Activated T-cell treated with anti-CD3 and anti-CD28 coated beads, Interleukin-2, amount 50 U/mL, for 24 hours (primary cell): ENCODE measurements at places on chromosomes 1 and 21.

DNA sequence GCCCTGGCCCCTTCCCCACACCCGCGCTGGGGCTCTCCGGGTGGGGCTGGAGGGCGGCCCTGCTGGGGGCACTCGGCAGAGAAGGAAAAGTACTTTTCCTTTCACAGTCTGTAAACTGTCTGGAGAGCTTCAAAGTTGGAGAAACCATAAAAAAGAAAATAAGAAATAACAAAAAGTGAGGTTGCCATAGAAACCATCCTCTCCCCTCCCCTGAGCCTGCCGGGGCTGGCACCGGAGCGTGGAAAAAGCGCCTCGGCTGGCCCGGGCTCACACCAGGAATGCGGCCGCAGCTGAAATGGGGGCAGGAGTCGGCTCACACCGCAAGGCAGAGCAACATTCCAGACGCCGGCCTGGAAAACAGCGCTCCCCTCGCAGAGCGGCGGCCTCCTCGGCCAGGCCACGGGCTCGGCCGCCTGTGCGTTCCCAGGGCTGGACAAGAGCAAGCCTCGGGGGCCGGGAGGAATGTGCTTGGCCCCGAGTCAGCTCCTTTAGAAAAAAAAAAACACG is 69.2 kb downstream of the MORN1 start:
- no peak for DNase-seq

- DNase-seq: no peak
Observed at GRCh38 chr1:81936853-81937252, 136.1 kb downstream of the ADGRL2 start.

DNA sequence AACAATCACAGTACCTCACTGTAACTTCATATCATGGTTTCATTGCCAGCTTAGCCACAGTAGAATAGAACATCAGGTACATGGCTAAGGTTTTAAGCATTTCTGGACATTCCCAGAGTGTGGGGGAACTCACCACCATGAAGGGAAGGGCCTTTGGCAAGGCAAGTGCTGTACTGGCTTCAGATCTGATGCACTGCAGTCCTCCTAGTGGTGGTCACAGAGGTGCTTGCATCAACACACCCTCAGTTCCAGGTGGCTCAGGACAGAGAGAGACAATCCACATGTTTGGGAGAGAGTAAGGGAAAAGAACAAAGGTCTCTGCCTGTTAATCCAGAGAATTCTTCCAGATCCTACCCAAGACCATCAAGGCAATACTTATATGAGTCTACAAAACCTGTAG is 528.4 kb upstream of the RGS18 start:
- no peak for DNase-seq

DNA sequence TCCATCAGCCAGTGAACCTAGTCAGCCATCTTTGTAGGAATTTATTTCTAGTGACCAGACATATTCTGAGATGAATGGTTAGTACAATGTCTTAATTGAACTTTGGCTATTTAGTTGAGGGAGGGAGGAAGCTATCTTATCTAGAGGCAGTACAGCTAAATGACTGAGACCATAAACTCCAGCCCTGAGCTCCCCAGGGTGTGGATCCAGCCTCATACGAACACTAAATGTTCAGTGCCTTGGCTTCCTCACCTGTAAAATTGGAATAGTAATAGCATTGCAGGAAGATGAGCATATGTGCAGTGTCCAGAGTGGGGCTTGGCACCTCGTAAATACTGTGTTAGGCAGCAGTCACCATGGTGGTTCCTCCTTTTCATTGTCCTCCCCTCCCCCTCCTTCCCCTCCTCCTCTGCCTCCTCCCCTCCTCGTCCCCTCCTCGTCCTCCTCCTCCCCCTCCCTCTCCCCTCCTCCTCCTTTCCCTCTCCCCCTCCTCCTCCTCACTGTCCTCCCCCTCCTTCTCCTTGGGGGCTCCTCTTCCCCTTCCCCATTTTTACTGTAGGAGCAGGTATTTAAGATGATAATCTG is 108.2 kb downstream of the GALNT2 start:
- no peak for DNase-seq

GRCh38 chr21:44919913-44920693 is 596 bp downstream of the ITGB2 start:
- peak; percentile 68 for DNase-seq

- no peak for DNase-seq
Observed at GRCh38 chr1:78142736-78143135, 97.0 kb downstream of the GIPC2 start.
